ENCODE measurements at places on chromosomes 2 and 18.

GRCh38 chr2:10274376-10274775, 28.3 kb upstream of the HPCAL1 start:
- H3K4me1 ChIP-seq = peaks cover 4% of the 10 kb centered on the region
- no peak overlapping the region for H3K4me3 ChIP-seq
- H3K36me3 ChIP-seq = no peaks in the 10 kb centered on the region
- no peak for DNase-seq

GRCh38 chr18:22195052-22195451, 25.7 kb downstream of the GATA6 start:
- peaks cover 81% of the 10 kb centered on the region for H3K27me3 ChIP-seq
- peaks cover 8% of the 10 kb centered on the region for H3K4me1 ChIP-seq
- no peak overlapping the region for H3K4me3 ChIP-seq
- no peak overlapping the region for H3K27ac ChIP-seq

- no peaks in the 10 kb centered on the region for H3K4me1 ChIP-seq
- no peaks in the 10 kb centered on the region for H3K36me3 ChIP-seq
- H3K27ac ChIP-seq = no peak overlapping the region
- H3K27me3 ChIP-seq = peaks cover 15% of the 10 kb centered on the region
- no peak overlapping the region for H3K4me3 ChIP-seq
These were observed 42.7 kb upstream of the IL1RL1 start for GRCh38 chr2:102268510-102269199.

DNA sequence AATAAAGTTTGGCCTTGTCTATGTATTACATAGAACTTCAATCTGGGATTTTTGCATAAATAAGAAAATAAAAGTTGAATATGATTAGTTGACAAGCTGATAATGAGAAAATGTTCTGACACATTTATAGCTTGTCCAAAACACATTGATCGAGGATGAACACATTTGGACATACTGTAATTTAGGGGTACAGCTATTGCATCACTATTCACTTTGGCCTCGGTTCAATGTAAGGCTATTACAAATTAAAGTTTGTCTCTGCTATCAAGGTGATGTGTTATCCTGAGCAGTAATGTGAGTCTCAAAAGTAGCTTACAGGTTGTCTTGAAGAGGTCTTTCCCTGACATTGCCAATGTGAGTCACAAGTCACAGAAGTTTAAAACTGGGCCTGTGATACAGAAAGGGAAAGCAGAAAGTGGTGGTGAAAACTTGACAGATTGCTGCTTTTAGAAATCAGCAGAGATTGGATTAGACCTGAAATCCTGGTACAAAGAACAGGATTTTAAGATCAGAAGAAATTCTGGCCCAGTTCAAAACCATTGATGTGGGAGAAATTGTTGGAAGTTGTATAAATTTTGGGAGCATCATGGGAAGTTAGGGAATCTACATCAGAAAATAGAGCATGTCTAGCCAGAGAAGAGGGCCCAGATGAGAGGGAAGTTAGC, 674.1 kb downstream of the NYAP2 start:
- H3K27me3 ChIP-seq = no peaks in the 10 kb centered on the region
- no peak for DNase-seq
- H3K27ac ChIP-seq = no peak overlapping the region
- no peaks in the 10 kb centered on the region for H3K4me1 ChIP-seq
